ENCODE measurements at places on chromosomes 4 and X.

DNA sequence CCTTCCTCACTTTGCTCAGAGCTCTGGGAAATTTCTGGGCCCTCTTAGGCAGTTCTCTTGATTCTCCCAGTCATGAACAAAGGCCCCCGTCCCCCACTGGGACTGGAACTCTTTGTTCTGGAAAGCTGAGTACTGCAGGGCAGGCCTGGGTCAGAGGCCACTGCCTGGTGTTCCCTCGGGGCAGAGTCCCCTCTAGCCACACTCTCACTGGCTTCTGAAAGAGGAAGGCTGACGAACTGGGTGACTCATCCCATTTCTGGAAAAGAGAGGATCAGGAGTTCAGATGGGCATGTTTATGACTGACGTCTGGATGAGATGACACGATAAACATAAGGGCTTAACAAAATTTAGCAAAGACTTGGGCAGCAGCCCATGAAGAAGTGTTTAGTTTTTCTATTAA lies 47.7 kb downstream of the DDX3X start:
- peak; percentile 74 for DNase-seq

GRCh38 chr4:147794787-147795413 lies 63.0 kb downstream of the ARHGAP10 start:
- no peak for DNase-seq

- DNase-seq = peak; percentile 32
Observed at GRCh38 chr4:166972071-166972470, 262.2 kb downstream of the SPOCK3 start.

- DNase-seq = no peak
Observed at GRCh38 chr4:173288698-173289352, 45.3 kb downstream of the HMGB2 start.

DNA sequence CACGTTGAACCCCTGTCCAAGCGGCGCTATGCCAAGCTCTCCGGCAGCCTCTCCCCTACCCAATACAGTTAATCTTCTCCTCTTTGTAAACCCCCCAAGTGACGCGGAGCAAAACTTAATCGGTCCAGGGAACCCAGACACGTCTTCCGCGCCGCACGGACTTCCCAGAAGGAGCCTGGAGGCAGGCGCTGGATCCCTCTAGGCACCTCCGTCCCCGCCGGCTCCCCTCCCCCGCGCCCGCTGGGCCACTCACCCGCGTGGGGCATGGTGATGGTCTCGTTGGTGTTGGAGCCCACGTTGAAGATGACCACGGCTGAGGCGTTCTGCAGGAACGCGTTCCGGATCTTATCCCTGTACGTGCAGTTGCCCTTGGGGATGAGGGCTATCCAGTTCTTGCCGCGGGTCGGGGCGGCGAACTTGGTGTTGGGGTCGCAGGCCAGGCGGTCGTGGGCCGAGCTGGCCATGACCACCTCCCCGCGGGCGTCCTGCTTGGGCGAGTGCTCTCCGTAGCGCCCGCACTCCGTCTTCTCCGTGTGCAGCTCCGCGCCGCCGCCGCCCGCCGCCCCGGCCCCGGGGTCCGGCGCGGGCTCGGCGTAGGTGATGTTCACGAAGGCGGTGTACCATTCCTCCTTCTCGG lies 1.1 kb downstream of the RNF150 start:
- peak; percentile 22 for DNase-seq

DNA sequence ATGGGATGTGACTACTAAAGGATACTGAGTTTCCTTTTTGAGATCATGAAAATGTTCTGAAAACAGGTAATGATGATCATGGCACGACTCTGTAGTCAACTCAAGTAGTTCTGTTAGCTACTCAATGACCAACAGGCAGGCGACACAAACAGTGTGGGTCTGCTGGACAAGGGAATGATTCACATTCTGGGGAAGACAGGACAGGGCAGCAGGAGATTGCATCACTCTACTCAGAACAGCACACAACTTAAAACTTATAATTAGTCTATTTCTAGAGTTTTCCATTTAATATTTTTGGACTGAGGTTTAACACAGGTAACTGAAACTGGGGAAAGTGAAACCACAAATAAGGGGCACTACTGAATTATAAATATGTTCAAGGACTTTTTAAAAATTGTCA lies 365.2 kb downstream of the PRDM5 start:
- DNase-seq = peak; percentile 35

GRCh38 chr4:116024954-116025708 lies 911.7 kb upstream of the NDST4 start:
- DNase-seq = no peak

DNA sequence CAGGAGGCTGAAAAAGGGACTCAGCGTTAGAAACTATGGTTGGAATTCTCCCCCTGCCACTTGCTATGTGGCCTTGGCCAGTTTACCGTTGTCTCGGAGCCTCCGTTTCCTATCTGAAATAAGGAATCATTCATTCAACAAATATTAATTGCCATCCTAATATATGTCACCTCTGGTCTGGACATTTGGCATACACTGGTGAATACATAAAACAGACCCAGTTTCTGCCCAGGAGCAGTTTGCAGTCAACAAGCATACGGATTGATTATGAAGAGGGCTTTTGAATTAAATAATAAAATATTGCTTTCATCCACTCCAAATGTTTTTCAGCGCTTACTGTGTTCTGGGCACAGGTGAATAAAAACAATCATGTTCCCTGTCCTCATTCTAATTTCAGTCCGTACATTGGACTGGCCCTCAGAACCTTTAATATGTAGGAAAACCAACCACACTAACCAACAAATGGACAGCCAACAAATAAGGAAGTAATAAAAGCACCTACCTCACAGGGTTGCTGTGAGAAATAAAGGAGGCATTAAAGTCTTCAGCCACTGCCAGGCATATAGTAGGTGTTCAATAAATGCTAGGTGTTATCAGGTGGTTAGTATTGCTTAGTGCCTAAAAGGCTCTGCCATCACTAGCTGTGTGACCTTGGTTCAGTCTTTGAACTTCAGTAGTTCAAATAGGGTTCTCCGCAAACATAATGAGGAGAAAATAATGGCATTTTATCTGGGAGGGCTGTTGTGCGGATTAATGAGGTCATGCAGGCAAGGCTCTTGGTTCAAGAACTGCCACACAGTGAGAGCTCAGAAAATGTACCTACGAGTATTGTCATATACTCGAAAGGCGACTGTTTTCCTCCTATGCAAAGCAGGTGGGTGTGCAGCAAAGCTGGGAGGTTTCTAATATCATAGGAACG lies 7.3 kb upstream of the GSX2 start:
- DNase-seq = no peak

GRCh38 chrX:142978130-142978684 lies 47.5 kb upstream of the SPANXN4 start:
- no peak for DNase-seq

GRCh38 chr4:75189711-75190335 lies 256.9 kb downstream of the PARM1 start:
- DNase-seq = no peak

GRCh38 chrX:8289523-8289922 lies 118.5 kb upstream of the VCX2 start:
- peak; percentile 71 for DNase-seq

GRCh38 chr4:78710536-78710935 lies 65.6 kb upstream of the BMP2K start:
- peak; percentile 72 for DNase-seq

- DNase-seq = no peak
Observed at GRCh38 chr4:139631791-139632190, 33.8 kb upstream of the MGST2 start.

DNA sequence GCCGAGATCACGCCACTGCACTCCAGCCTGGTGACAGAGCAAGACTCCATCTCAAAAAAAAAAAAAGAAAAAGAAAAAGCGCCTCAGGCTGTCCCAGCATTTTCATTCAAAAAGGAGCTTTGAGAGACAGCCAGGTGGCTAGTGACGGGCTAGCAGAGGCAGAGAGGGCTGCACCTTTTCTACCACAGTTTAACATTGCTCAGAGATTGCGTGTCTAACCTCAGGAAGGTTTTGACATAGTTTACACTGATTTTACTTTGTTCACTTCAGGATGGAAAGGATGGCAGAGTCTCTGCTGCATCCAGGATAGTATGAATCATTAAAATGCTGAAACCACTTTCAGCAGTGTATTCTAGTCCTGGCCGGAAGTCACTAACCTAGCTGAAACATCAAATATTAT lies 28.1 kb downstream of the ZFP42 start:
- peak; percentile 23 for DNase-seq

DNA sequence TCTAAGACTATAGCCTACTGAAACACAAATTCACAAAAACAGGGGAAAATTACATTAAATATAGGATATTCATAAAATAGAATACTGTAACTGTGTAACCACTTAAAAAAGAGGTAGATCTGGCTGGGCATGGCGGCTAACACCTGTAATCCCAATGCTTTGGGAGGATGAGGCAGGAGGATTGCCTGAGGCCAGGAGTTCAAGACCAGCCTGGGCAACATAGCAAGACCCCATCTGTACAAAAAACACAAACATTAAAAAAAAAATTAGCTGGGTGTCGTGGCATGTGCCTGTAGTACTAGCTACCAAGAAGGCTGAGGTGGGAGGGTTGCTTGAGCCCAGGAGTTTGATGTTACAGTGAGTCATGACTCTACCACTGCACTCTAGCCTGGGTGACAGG lies 33.4 kb downstream of the RPS6KA3 start:
- no peak for DNase-seq

DNA sequence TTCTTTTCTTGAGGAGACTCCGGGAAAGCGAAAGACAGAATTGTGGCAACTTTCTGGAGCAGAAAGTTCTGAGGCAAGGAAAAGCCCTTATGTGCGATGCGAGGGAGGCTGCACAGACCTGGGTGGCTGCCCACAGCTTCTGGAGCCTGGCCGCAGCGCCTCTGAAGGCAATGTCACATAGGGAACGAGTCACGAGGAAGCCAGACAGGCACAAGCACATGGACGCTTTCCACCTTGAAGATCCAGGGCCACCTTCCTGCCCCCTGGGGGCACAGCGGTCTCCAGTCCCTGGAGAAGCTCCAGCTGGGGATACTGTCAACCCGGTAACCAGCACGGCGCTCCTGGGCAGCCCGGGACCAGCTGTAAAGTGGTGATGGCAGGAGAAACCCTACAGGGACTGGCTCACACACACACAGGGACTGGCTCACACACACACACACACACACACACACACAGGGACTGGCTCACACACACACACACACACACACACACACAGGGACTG lies 69.8 kb downstream of the MTNR1A start:
- DNase-seq = peak; percentile 31

- DNase-seq = peak; percentile 80
Observed at GRCh38 chr4:180664766-180665368, 1578.3 kb upstream of the TENM3 start.

- DNase-seq = no peak
Observed at GRCh38 chr4:81505004-81505598, 33.4 kb upstream of the RASGEF1B start.

DNA sequence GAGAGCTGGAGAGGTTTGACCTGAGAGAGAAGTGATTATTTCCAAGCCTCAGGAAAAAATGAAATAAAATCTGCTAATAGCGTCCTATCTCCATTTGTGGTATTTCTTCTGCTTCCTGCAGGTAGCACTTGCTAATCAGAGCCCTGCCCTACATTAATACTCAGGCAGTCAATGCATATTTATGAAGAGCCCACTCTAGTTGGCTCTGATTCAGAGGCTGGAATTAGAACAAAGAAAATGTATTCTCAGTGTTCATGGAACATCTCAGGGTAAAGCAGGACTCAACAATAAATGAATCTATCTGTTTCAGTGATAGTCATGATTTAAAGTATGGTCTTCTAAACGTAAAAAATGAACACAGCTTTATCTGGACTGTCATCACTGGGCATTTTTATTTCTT lies 1.4 kb upstream of the ATP8A1 start:
- no peak for DNase-seq

DNA sequence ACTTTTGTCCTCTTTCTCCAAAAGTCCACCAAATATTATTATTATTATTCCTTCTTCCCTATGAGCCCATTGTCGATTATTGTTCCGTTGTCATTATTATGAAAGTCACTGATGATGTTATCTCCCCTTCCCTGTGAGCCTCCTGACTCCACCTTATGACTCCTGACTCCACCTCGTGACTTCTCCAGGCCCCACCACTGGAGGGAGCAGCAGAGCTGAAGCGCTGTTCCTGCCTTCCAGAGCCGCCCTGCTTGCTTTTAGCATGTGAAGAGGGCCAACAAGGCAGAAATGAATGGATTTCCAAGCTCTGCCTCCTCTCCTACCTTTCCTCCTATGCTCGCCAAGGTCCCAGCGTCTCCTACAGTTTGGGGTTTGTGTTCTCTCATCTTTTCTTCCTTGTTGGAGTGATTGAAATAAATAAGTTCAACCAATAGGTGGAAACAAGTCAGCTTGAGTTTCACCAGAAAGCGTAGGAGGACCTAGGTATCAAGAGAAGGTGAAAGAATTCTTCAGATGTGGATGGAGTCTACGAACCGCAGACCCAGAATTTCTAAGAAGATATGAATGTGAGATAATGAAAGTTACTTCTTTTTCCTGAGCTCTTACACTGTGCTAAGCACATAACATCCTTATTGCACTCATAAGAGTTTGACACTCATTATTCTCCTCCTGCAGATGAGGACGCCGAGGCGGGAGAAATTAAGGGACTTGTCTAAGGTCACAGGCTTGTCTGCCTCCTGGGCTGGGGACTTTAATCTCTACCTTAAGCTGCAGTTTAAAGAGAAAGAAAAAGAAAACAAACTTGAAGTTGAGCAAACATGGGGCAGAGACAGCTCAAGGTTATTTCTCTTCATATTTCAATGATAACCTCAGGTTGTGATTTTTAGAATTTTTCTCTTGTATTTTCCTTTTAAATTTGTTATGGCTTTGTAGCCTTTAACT lies 26.1 kb downstream of the IGSF1 start:
- no peak for DNase-seq

DNA sequence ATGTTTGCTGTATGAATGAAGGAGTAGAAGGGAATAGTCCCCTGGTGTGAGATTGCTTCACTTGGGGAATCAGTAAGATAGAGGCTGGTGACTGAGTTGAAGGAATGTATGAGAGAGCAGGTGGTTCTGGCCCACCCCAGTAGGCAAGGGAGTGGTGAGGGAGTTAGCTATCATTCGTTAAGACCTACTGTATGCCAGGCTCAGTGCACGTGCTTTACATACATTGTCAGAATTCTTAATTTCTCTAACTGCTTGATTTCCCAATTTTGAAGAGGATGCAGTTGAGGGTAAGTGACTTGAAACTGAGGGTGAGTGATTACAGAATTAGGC lies 700 bp downstream of the VMA21 start:
- peak; percentile 3 for DNase-seq

DNA sequence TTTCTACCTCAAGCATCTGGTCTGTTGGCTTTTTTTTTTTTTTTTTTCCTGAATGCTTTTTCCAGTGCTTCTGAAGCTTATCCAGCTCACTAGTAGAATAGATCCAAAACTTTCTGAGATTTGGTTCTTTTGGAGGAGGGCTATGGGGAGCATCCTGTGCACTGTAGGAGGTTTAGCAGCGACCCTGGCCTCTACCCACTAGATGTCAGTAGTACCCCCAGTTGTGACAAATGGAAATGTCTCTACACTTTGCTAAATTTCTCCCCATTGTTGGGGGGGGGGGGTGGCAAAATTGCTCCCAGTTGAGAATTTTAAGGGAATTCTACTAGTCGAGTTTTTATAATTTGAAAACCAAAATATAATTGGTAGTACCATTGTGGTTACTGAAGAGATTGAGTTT lies 23.0 kb upstream of the PPA2 start:
- no peak for DNase-seq

- DNase-seq = no peak
Observed at GRCh38 chr4:25637581-25638220, 17.9 kb upstream of the SLC34A2 start.

GRCh38 chrX:19866626-19867410 lies 20.6 kb downstream of the SH3KBP1 start:
- DNase-seq = no peak

GRCh38 chrX:123193101-123193500 lies 9.0 kb downstream of the GRIA3 start:
- no peak for DNase-seq

GRCh38 chrX:50779694-50780093 lies 34.3 kb downstream of the SHROOM4 start:
- DNase-seq = peak; percentile 15

GRCh38 chr4:139239127-139239772 lies 40.8 kb downstream of the MGARP start:
- no peak for DNase-seq

Measured in fibroblast of skin of right biceps (primary cell).